COR-L47 (cell line): ENCODE measurements at places on chromosomes 5 and 9.

DNA sequence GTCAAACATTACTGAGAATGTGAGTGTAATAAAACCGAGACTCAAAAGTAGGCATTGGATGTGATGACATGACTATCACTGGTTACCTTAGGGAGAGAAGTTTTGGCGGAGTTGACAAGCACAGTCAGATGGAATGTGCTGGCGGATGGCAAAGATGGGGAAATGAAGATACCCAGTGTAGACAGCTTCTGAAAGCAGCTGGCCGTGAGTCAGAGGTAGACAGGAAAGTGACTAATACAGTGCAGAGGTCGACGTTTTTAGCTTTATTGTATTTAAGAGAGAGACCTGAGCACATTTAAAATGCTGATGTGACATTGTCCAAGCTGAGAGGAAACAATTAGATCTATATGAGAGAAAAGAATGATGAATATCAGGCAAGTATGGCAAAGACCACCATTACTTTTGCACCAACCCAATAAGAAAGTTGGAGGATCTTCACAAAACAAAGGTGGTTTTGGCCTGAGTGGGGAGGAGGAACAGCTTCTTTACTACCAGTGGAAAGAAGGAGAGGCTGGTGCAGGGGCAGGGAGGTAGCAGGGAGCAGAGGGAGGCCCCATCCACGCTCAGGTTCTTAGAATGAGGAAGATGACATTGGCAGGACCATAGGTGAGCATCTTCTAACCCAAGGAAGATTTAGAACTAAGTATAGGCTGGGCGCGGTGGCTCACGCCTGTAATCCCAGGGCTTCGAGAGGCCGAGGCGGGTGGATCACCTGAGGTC, 36.7 kb upstream of the KCNIP1 start:
- DNase-seq, result no peak

GRCh38 chr5:23466401-23466912, 41.0 kb upstream of the PRDM9 start:
- no peak for DNase-seq

DNA sequence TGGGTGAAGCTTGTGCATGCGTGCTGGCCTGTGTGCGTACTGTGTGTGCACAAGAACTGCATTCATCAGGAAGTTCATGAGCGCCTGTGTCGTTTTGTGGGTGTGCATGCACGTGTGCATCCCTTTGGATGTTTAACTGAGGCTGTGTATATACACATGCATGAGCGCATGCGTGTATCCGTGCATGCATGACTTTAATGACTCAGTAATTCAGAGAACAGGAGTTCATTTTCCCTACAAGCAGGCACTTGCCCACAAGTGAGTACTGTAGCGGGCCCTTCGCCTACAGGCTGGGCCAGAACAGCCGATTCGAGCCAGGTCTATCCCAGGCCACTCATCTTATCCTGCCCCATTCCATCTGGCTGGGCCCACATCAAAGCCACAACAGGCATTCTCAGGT, 29.8 kb downstream of the CORO2A start:
- DNase-seq, result no peak

DNA sequence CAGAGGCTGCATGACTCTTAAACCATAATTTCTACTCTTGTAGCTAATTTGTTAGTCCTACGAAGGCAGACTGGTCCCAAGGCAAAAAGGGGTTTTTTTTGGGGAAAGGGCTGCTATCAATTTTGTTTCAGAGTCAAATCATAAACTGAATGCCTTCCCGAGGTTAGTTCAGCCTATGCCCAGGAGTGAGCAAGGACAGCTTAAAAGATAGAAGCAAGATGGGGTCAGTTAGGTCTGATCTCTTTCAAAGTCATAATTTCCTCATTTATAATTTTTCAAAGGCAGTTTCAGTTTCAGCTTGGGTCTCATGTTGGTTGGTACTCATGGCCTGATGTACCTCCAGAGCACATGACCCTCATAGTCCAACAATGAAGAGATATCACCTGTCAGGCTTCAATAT, 7.9 kb upstream of the RXFP3 start:
- no peak for DNase-seq
